ENCODE measurements at places on chromosomes 4 and X.
A peak's percentile ranks its signal among the peaks of the same experiment; 100 is the strongest.

DNA sequence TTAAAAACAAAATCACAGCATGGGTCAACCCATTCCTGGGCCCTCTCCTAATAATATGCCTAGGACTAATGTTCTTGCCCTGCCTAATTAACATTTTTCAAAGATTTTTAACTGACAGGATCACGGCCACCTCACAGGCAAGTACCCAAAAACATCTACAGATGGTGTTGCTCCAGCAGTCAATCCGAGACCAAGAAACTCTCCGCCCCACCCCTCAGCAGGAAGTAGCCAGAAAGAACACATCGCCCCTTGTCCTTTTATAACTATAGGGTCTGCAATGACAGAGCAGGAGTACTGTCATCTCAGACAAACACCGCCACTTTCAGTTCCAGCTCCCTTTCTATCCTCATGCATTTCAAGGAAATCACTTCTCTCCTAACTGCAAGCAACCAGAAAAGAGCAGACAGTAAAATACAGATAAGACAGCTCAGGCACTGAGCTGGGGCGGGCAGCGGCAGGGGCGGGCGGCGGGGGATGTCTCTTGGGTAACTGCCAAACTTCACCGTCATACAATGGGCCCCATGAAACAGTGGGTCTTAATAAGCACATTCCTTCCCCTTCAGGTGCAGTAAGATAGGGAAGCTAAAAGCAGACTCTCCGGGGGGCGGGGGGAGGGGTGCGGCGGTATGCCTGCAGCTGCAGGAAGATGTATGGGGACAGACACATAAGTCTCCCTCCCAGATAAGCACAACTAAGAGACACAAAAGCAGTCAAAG, 67.4 kb downstream of the ZNF182 start:
- no peak for DNase-seq

- peak; percentile 29 for DNase-seq
These were observed 233.0 kb downstream of the DKK2 start for GRCh38 chr4:106803083-106803482.

DNA sequence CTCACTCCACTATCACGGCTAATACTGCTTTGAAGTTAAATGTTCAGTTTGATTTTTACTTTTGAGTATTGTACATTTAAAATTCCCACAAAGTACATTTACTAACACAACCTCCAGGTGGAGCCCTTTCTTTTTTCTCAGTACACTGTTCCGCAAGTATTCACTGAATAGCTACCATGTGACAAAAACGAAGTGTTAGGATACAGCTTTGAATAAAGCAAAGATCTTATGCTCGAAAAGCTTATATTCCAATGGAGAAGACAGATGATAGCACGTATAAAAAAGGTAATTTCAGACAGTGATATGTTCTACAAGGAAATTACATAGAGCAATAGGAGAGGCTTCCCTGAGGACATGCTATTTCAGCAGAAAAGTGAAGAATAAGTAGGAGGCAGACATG, 60.7 kb upstream of the ABCG2 start:
- DNase-seq, result peak; percentile 20

DNA sequence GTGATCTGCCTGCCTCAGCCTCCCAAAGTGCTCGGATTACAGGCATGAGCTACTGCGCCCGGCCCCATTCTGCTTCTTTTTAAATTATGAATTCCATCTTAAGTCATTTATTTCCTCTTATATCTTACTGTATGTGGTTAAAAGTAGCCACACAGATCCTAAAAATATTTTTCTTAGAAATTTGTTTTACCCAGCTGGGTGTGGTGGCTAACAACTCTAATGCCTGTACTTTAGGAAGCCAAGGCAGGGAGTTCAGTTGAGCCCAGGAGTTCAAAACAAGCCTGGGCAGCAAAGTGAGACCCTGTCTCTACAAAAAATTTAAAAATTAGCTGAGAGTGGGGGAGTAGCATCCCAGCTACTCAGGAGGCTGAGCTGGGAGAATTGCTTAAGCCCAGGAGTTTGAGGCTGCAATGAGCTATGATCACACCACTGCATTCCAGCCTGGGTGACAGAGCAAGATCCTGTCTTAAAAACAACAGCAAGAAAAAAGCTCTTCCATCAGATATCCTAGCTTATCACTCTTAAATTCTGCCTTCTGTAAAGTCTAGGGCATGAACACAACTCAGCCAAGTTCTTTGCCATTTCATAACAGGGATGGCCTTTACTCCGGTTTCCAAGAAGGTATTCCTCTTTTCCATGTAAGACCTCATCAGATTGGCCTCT, 15.1 kb upstream of the AFF1 start:
- DNase-seq, result no peak

GRCh38 chr4:39808231-39808749, 110.4 kb downstream of the UBE2K start:
- DNase-seq, result no peak

GRCh38 chr4:26191353-26191752, 129.5 kb upstream of the RBPJ start:
- no peak for DNase-seq

GRCh38 chrX:150365990-150366911, 3.1 kb downstream of the MAMLD1 start:
- no peak for DNase-seq

GRCh38 chr4:60396341-60397049, 803.6 kb upstream of the ADGRL3 start:
- no peak for DNase-seq

DNA sequence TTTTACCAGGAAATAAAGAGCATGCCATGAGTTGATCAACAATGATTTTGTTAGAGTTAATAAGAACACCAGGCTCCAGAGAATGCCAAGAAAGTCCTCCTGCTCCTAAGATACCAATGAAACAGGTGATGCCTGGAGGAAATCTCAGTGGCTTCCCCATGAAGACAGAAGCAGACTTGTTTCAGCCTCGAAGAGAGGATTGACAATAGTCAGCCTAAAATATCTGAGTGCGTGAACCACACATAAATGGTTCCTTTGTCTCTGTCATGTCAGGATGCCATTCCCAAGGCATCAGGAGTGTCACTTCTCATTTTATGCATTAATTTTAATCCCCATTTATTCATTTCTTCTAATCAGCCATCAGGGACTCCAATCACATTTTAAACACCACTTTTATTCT, 69.6 kb downstream of the PHOX2B start:
- DNase-seq, result no peak

GRCh38 chr4:20617678-20618396, 82.4 kb upstream of the PACRGL start:
- DNase-seq, result no peak

GRCh38 chr4:53040459-53040815, 178.3 kb downstream of the RASL11B start:
- DNase-seq, result no peak

GRCh38 chr4:48112017-48112667, 21.9 kb downstream of the TXK start:
- no peak for DNase-seq

DNA sequence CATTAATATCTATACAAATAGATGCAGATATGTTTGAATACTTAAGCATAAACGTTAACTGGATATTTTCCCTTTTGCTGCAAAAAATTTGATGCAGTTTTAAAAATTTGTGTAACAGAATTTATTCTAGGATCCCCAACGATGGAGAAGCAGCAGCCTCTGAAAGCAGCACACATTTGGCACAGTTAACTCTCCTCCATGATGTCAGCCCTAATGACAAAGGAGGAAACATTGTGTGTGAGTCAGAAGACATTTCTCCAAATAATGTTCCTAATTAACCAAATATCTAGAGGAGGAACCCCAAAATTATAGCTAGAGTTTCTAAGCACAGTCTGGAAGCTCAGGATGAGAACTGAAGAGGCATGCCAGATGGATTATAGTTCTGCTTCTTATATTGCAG, 281.9 kb upstream of the MAD2L1 start:
- no peak for DNase-seq

DNA sequence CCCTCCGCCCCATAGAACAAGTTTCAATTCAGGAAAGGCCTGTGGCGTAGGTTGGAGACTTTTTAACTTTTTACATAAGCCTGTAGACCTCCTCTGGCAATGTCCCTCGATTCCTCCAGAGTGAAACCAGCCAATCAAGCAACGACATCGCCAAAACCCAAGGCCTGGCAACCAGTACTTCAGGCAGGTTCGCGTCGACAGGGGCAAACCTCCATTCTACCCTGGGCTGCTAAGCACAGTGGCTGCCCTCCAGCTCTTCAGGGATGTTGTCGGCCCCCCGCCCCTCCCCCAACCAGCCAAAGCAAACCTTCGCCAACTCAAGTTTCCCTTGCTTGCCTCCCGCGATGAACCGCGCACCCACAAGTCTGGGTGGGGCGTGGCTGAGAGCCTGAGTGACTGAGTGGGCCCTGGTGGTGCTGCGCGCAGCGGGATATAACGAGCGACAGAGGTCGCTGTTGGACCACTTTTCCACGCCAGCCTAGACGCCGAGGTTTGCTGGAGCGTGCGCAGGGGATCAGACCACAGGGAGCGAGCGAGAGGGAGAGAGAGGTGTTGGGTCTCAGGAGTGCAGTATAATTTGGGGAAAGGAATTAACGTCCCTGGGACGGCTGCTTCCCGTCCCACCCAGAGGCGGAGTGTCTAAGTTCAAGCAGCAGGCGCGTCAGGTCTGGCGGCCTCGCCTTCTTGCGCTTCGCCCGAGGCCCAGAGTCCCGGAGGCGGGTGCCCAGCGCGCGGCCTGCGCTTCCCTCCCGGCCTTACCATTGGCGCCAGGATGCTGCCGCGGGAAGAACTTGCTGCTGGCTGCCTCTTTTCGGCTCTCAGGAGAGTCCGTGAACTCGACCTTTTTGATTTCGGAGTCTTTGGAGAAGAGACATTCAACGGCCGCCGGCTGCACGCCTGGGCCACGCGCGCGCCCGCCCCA, 9.0 kb upstream of the PITX2 start:
- peak; percentile 78 for DNase-seq

Data from HFF-Myc (cell line).